Testis (tissue), 5 donors: ENCODE measurements at places on chromosomes 12 and 14. TPM values are rescaled to one million over a fixed set of nuclear protein-coding genes. Genes with fewer than 3 reads are reported as not detected.

The KRT79 gene
- not detected for polyA plus RNA-seq

The KRT74 gene
- polyA plus RNA-seq: 2.2 TPM

The SOAT2 gene
- 0.25 TPM for polyA plus RNA-seq

The CCNB1IP1 gene
- 46.0 TPM for polyA plus RNA-seq

The ACSM4 gene
- polyA plus RNA-seq: 1.3 TPM

The RACGAP1 gene
- polyA plus RNA-seq: 118 TPM

The ASCL4 gene
- 0.13 TPM for polyA plus RNA-seq

DNA sequence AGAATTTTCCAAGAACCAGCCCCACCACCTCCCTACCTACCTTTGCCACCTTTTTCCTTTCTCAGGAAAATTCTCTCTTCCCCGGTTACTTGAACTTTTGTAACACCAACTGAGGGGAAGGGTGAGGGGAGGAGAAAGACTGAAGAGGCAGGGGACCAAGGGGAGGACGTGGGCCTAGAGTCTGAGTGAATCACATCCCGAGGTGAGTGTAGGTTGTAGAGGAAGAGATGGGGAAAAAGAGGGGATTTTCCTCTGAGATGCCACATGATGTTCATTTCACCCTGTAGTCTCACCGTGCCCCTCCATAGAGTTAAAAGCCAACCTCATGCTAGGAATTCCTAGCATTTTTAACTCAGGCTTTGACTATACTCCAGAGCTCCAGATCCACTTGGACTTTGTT, 311.8 kb downstream of the RPAP3 start:
- DNase-seq: no peak

DNA sequence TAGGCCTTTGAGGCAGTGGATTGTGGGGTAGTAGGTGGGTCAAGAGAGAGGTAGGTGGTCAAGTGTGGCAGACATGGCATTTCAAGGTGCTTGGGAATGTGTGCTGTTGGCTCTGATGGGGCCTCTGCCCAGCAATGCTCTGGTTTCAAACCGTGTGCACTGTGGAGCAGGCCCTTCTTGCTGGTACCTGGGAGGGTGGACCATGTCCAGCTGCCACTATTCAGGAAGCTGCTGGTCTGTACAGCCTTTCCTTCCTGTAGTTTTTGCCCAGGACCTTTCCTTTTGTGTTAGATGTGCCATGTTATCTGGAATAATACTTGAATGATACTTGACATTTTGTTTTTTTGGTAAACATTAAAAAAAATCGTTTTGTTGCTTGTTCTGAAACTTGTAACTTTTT, 14.8 kb downstream of the RIMKLB start:
- no peak for DNase-seq

GRCh38 chr12:45148619-45149018, 67.3 kb upstream of the ANO6 start:
- no peak for DNase-seq

GRCh38 chr12:124581307-124582107, 14.1 kb upstream of the NCOR2 start:
- DNase-seq: no peak

GRCh38 chr14:102445066-102445465, 64.5 kb downstream of the ANKRD9 start:
- DNase-seq: no peak
